ENCODE measurements at places on chromosomes 1 and 21. TPM values are rescaled to one million over a fixed set of nuclear protein-coding genes. Genes with fewer than 3 reads are reported as not detected.

FCER1A gene
- total RNA-seq = not detected

DPT gene
- 33.3 TPM for total RNA-seq

CD1E gene
- total RNA-seq = not detected

GRCh38 chr1:66140072-66140471 lies 347.4 kb downstream of the PDE4B start:
- no peaks in the 10 kb centered on the region for H3K27me3 ChIP-seq
- peak overlapping the region; percentile 38 for H3K27ac ChIP-seq
- H3K36me3 ChIP-seq = no peaks in the 10 kb centered on the region
- no peak overlapping the region for H3K4me3 ChIP-seq
- peak; percentile 38 for DNase-seq
- peaks cover 3% of the 10 kb centered on the region for H3K4me1 ChIP-seq

DNA sequence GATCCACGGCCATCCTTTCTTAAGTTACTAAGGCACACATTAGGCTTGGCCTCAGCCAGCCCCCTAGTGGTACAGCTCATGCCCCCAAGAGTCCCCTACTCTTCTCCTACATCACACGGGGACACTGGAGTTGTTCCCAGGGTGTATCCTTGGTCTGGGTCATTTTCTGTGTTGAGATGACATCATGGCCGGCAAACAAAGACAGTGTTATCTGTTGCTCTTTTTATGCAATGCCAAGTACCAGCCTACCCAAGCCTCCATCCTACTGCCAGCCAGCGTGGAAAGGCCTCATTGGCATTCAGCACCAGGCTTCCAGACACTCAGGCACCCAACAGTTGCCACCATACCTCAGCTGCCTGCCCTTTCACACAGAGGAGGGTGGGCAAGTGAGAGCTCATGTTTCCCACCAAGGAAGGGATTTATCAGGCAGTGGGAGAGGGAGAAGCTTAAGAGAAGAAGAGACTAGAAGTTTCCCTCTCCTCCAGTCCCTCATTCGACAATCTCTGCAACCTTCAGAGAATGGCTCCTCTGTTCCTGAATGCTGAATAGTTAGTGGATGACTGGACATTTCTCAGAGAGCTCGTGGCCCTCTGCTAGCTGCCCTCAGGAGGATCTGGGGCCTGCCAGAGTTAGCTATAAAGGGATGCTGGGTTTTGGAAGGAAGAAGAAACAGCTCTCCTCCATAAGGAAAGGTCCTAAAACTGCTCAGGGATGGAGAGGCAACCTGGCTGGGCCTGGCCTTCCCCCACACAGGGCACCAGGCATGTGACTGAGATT lies 17.7 kb downstream of the CBR1 start:
- H3K36me3 ChIP-seq = no peaks in the 10 kb centered on the region
- no peak overlapping the region for H3K4me3 ChIP-seq
- no peak overlapping the region for H3K27ac ChIP-seq
- H3K27me3 ChIP-seq = no peaks in the 10 kb centered on the region

- H3K36me3 ChIP-seq = no peaks in the 10 kb centered on the region
- DNase-seq = peak; percentile 64
- H3K27me3 ChIP-seq = peaks cover 9% of the 10 kb centered on the region
- peaks cover 13% of the 10 kb centered on the region for H3K4me1 ChIP-seq
- H3K27ac ChIP-seq = peak overlapping the region; percentile 55
- no peak overlapping the region for H3K4me3 ChIP-seq
These were observed 102.4 kb upstream of the ETV3 start for GRCh38 chr1:157240495-157241184.

DNA sequence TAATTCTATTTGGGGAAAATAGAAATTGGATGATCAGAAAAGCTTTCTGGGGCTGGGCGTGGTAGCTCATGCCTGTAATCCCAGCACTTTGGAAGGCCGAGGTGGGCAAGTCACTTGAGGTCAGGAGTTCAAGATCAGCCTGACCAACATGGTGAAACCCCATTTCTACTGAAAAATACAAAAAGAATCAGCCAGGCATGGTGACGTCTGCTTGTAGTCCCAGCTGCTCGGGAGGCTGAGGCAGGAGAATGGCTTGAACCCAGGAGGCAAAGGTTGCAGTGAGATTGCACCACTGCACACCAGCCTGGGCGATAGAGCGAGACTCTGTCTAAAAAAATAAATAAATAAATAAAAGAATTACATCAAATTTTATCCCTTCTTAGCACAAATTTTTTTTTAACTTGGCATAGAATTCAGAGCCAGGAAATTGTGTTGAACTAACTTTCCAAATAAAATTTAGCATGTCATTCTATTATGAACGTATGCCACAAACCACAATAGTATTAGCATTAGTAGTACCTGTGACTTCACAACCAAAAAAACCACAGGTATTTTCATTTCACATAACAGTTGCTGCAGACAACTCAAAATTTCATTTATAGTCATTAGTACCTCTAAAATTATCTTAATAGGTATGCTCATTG lies 4.5 kb upstream of the ANKRD13C start:
- no peak for DNase-seq
- H3K27ac ChIP-seq = no peak overlapping the region
- no peak overlapping the region for H3K4me3 ChIP-seq
- no peaks in the 10 kb centered on the region for H3K27me3 ChIP-seq
- H3K4me1 ChIP-seq = no peaks in the 10 kb centered on the region

CCDC30 gene
- 2.2 TPM for total RNA-seq

DNA sequence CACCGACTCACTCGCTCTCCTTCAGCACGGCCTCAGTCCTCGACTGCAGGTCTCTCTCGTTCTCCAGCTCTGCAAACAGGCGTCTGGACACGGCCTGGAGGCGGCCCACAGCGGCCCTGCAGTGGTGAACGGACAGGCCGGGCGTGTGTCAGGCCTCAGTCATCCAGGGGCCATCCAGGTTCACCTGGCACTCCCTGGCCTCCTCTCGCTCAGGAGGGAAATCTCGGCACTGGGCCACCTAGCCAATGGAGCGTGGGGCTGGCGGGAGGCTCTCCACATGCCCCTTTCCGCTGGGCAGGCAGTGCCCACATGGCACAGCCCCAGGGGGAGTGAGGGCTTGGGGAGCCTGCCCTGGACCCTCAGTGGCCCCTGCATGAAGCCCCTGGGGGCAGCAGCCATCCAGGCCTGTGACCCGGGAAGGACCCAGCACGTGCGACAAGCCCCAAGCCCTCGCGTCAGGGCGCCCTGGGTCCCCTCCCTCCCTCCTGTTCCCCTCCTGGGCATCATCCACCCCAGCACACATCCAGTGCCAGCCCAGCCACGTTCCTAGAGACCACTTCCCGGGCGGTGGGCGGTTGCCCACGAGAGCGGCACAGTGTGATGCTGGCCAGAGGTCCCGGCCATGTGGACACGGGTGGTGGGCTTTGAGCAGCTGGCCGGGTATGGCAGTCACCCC lies 18.1 kb downstream of the CFAP74 start:
- H3K36me3 ChIP-seq = no peaks in the 10 kb centered on the region
- H3K4me1 ChIP-seq = peaks cover 11% of the 10 kb centered on the region

GRCh38 chr21:46050668-46051378 lies 47.1 kb upstream of the COL6A2 start:
- no peak overlapping the region for H3K27ac ChIP-seq
- DNase-seq = no peak
- H3K27me3 ChIP-seq = no peaks in the 10 kb centered on the region
- H3K4me1 ChIP-seq = peaks cover 17% of the 10 kb centered on the region
- H3K36me3 ChIP-seq = no peaks in the 10 kb centered on the region

GUCA2A gene
- total RNA-seq = not detected

- H3K27me3 ChIP-seq = no peaks in the 10 kb centered on the region
- peak; percentile 67 for DNase-seq
- peak overlapping the region; percentile 86 for H3K27ac ChIP-seq
These were observed 109.9 kb upstream of the SLC25A33 start for GRCh38 chr1:9429342-9429711.

- no peaks in the 10 kb centered on the region for H3K36me3 ChIP-seq
- H3K4me3 ChIP-seq = no peak overlapping the region
- no peak for DNase-seq
- no peaks in the 10 kb centered on the region for H3K4me1 ChIP-seq
These were observed 8.9 kb upstream of the RAB3GAP2 start for GRCh38 chr1:220281159-220281574.

GRCh38 chr1:221069178-221069903 lies 190.1 kb downstream of the HLX start:
- no peak overlapping the region for H3K4me3 ChIP-seq
- DNase-seq = peak; percentile 9
- no peaks in the 10 kb centered on the region for H3K4me1 ChIP-seq
- no peak overlapping the region for H3K27ac ChIP-seq
- H3K27me3 ChIP-seq = no peaks in the 10 kb centered on the region
- no peaks in the 10 kb centered on the region for H3K36me3 ChIP-seq

YOD1 gene
- 13.5 TPM for total RNA-seq

DNA sequence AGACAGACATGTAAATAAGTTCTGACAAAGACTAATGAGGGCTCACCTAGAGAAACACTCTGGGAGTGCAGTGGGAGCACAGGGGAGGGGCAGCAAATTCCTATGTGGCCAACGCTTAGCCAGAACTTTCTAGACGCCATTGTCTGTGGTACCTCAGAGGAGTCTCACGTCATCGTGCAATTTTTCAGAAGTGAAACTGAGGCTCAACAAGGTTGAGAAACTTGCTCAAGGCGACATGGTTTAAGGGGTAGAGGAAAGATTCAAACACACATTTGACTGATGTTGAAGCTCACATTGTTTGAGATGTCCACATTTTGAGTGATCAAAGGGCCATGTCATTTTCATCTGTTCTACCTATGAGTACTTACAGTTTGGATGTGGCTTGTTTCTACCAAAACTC lies 152.6 kb upstream of the LMO4 start:
- no peak for DNase-seq
- H3K36me3 ChIP-seq = no peaks in the 10 kb centered on the region
- H3K27ac ChIP-seq = no peak overlapping the region
- H3K4me3 ChIP-seq = no peak overlapping the region
- H3K4me1 ChIP-seq = no peaks in the 10 kb centered on the region

GRCh38 chr1:12034381-12034801 lies 15.1 kb downstream of the MIIP start:
- H3K27me3 ChIP-seq = no peaks in the 10 kb centered on the region
- peaks cover 4% of the 10 kb centered on the region for H3K36me3 ChIP-seq
- DNase-seq = peak; percentile 79
- no peaks in the 10 kb centered on the region for H3K4me1 ChIP-seq
- no peak overlapping the region for H3K27ac ChIP-seq

LMX1A gene
- not detected for total RNA-seq

PBXIP1 gene
- total RNA-seq = 66.5 TPM

DNA sequence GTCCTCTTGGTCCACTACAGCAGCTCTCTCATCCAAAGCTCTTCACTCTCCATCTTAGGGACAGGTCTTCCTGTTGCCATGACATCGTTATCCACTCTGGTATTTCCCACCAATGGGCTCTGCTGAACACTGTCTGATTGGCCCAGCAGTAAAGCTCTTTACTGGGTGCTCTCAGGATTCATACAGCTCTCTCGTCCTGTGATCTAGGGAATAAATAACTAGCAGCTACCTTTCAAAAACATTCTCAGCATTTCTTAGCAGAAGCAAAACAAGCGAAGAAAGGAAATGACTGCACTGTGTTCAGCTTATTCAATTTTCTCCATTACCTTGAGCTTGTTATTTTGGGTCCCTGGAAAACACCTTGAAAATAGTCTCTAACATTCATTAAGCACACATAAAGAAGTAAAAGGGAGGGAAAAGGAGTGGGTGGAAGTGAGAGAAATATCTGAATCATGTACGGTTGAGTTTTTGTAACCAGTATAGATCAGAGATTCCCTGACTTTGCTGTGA lies 163.4 kb upstream of the SGIP1 start:
- no peak overlapping the region for H3K4me3 ChIP-seq
- peaks cover 10% of the 10 kb centered on the region for H3K4me1 ChIP-seq
- no peaks in the 10 kb centered on the region for H3K36me3 ChIP-seq
- peak overlapping the region; percentile 3 for H3K27ac ChIP-seq
- DNase-seq = no peak
- no peaks in the 10 kb centered on the region for H3K27me3 ChIP-seq

DNA sequence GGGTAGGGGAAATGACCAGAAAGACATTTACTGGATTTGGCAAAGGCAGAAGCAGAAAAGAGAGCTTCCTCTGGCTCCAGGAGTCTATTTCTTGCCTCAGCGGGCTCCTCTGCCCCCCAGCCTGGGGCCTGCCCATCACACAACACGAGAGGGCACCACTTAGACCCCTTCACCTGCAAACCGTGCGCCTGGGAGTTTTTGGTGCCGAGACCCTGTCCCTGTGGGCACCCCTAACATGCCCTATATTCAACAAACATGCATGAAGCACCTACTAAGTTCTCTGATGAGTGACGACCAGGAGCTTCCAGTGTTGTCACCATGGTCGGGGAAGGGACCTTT lies 18.8 kb downstream of the IL6R start:
- H3K4me1 ChIP-seq = peaks cover 99% of the 10 kb centered on the region
- no peak for DNase-seq
- no peaks in the 10 kb centered on the region for H3K36me3 ChIP-seq
- no peaks in the 10 kb centered on the region for H3K27me3 ChIP-seq
- no peak overlapping the region for H3K4me3 ChIP-seq
- H3K27ac ChIP-seq = peak overlapping the region; percentile 97

KLHDC9 gene
- total RNA-seq = 9.9 TPM

DNA sequence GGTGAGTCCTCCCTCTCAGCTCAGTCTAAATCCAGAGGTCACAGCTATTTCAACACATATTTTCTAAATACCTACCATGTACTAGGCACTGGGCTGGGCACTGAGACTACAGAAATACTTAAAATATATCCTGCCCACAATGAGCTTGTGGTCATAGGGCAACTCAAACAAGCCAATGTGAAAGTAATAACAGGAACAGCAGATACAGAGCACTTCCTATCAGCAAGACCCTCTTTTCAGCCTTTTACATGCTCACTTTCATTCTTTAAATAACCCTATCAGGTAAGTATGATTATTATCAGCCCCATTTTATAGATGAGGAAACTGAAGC lies 71.9 kb downstream of the CD34 start:
- no peaks in the 10 kb centered on the region for H3K27me3 ChIP-seq
- H3K4me3 ChIP-seq = no peak overlapping the region
- peaks cover 26% of the 10 kb centered on the region for H3K4me1 ChIP-seq

DNA sequence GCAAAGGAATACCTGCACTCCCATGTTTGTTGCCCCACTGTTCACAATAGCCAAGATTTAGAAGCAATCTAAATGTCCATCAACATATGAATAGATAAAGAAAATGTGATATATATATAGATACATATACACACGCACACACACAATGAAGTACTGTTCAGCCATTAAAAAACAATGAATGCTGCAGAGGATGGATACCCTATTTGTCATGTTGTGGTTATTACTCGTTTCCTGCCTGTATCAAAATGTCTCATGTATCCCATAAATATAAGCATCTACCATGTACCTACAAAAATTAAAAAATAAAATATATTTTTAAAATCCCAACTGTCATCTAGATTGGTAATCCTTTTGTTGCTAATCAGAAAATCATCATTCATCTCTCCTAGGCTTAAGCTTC lies 634.8 kb upstream of the ADGRL2 start:
- DNase-seq = no peak
- no peaks in the 10 kb centered on the region for H3K27me3 ChIP-seq
- H3K36me3 ChIP-seq = no peaks in the 10 kb centered on the region
- H3K27ac ChIP-seq = no peak overlapping the region

DNA sequence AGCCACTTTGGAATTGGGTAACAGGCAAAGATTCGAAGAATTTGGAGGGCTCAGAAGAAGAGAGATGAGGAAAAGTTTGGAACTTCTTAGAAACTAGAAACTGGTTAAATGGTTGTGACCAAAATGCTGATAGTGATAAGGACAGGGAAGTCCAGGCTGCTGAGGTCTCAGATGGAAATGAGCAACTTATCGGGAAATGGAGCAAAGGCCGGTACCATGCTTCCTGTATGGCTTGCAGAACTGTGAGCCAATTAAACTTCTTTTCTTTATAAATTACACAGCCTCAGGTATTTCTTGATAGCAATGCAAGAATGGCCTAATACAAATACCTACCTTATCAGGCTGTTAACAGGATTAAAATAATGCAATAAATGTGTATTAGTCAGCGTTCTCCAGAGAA lies 9.4 kb upstream of the TLR5 start:
- DNase-seq = peak; percentile 42
- no peaks in the 10 kb centered on the region for H3K36me3 ChIP-seq
- H3K27me3 ChIP-seq = no peaks in the 10 kb centered on the region
- H3K4me1 ChIP-seq = peaks cover 3% of the 10 kb centered on the region

TDRD5 gene
- not detected for total RNA-seq

TMEM52 gene
- total RNA-seq = not detected

Measured in stomach (tissue), 19 donors.